ENCODE measurements at places on chromosomes 7 and 10.

- no peak for DNase-seq
Measured at GRCh38 chr7:156603629-156604028, 36.9 kb upstream of the RNF32 start.

DNA sequence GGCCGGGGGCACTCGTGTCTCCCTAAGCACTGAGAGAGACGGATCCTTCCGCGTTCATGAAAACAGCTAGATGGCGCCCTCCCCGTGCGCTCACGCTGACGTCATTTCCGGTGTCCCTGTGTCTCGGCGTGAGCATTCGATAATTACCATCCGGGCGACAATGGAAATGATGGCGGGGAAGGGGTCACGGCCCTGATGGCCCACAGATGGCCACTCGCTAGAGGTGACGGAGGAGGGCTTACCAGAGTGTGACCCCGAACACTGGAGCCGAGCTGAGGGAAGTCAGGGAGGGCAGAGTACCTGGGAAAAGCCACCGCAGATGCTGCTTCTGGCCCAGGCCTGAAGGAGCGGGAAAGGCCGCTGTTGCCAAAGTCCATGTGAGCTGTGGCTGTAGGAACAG is 222.9 kb downstream of the TCERG1L start:
- DNase-seq = no peak

DNA sequence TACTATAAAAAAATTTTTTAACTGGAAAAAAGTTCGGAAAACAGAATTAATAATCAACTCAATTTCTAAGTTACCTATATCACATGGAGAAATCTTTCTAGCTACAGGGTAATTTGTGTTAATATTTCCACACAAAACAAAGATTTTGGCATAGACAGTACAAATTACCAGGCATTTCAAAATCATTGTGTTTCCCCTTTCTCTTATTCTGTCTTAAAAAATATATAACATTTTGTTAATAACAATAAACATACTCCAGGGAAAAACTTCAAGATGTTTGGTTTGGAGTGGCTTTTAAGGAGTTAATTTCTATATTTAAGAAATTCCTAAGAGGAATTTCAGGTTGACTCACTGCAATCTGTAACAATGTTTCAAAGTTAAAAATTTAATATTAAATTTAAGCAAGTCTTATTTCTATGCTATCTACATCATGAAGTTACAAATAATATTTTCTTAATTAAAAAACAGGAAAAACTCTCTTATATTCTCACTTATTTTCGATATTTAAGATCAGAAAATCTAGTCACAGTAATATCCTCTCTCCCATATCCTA is 132.6 kb downstream of the NRBF2 start:
- DNase-seq = no peak

DNA sequence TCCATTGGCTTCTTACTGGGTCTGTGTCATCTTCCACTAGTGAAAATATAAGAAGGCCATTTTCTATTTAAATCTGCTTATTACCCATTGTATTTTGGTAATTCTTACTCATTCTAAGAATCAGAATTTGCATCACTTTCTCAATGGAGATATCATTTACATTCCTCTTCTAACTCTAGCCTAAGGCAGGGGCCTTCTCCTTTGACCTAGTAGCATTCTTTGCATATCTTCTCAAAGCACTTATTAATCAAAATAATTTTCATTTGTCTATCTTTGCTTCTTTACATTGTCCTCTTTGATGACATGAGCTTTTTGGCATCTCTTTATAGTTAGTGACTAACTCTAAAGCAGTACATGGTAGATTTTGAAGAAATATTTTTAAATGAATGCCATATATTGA is 400.9 kb upstream of the SEMA3D start:
- DNase-seq = no peak

- no peak for DNase-seq
Measured at GRCh38 chr7:20260223-20260622, 43.0 kb upstream of the MACC1 start.

GRCh38 chr7:111499027-111499426 is 63.3 kb downstream of the IMMP2L start:
- no peak for DNase-seq

DNA sequence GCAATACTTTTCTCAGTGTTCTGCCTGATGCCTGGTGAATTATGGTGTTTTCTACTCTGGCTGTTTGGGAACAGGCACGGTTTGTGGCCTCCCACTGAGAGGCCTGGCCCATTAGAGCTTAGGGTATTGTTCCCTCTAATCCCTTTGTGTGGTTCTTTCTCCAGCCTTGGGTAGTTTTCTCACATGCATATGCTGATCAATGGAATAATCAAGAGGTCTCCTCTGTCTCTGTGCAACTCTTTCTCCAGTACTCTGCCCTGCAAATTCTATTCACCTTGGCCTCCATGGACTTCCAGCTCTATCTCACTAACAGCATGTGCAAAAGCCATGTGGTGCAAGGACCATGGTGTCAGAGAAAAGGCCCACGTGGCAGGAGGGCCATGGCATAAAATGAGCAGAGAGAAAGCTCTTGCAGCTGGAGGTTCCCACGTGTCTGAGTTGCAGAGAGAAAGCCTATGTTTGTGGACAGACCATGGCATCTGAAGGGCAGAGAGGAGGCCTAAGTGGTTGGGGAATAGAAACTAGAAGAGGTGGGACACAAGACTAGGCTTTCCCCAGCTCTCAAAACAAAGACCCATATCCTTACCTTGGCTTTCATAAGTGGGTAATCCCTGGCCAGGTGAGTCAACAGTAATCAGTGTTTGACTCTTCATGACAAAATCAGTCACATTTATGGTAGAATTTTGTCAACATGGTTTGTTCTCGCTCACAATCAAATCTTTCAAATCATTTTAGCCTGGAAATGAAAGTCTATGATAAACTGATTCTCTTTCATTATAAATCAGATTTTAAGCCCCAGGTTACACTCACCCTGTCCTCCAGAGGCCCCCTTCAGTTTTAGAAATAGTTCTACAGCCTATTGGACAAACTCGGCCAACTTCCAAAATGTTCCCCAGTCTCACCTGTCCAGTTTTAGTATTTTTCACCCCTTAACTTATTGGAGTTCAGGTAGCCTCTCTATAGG is 17.3 kb downstream of the OPALIN start:
- DNase-seq = no peak

- DNase-seq = no peak
Measured at GRCh38 chr10:104480797-104481196, 127.2 kb downstream of the CFAP58 start.

DNA sequence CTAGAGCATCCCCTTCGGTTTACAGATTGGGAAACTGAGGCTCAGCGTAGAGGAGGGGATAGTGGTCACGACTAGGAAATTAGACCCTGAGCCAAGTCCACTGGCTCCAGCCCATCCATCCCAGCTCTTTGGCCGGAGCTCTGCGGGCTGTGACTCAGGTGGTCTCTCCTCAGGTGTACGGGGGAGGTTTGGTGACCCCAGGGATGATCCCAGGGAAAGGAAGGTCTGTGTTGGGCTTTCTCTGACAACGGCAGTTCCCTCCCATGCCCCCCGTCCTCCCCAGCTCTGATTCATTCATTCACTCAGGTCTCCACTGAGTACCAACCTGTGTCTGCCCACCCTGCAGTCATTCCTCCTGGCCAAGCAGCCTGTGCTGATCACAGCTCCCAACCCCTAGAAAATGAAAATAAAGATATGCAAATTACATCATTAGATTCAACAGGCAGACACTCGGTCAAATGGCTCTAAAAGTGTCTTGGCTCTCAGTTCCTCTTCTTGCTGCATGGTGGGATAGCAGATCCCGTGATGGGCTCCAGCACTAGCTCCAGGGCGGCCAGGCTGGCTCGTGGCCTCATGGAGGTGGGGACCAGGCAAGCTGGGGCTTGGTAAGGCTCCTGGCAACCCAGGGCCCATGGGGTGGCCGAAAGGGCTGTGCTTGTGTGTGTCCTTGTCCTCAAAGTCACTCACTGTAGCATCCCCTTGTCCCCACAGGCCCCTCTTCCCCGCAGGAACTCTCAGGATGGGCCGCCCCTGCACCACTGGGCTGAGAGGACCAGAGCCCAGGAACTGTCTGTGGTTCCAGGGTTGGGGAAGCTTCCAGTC is 37.8 kb downstream of the CLRN3 start:
- no peak for DNase-seq

- no peak for DNase-seq
Measured at GRCh38 chr7:137893143-137893742, 46.5 kb upstream of the DGKI start.

DNA sequence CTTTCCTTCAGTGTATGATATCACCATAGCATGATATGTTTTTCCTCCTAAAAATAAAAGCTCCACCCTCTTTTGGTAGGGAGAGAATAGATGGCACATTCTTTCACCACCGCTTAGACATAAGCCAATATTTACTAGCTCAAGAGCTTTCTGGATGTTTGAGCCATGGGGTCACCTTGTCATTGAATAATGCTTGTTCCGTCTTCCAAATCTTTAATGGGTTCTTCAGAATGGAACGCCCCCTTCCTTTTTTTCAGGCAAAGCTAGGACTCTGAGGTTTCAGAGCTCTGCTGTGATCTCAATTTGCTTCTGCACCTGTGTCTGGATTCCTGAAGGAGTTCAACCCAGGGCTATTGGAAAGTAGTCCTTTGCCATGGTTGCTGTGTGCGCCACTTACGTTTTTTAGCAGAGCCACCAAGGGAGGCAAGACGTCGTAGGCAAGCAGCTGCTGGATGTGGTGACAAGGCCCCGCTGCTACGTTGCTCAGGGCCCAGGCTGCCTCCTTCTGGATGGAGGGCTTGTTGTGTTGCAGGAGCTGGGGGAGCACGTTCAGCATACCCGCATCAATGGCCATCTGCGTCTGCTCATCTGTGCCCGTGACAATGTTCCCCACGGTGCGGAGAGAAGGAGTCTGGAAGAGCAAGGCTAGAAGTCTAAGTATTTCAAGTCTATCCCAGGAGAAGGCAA is 23.2 kb downstream of the KPNA7 start:
- DNase-seq = no peak

DNA sequence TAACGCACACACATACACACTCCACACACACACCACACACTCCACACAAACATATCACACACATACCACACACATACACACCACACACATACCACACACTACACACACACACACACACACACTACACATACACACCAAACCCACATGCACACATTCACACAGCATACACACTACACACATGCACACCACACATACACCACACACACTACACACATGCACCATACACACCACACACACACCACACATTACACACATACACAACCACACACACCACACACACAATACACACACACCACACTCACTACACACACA is 66.3 kb downstream of the MKI67 start:
- DNase-seq = no peak

DNA sequence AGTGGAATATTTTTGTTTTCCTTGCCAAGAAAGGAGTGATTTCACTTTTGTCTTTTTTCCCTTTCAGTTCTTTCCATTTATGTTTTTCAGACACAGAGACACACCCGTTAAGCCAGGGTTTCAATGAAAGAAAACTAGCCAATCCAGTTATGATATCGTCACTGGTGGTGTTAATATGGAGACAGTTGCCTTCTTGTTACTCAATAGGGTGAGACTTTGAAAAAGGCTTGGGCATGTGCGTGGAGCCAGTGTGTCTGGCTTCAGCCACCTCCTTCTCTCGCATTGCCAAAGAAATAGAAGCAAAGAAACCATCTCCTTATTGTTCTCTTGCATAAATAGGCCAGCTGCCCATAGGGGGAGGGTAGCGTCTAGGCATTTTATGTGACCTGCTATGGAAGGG is 84.1 kb upstream of the DLX6 start:
- DNase-seq = no peak

- DNase-seq = no peak
Measured at GRCh38 chr10:77111611-77112550, 525.7 kb downstream of the KCNMA1 start.

- no peak for DNase-seq
Measured at GRCh38 chr10:57664815-57665214, 602.9 kb downstream of the IPMK start.

GRCh38 chr7:44764665-44765578 is 16.3 kb downstream of the ZMIZ2 start:
- no peak for DNase-seq

- no peak for DNase-seq
Measured at GRCh38 chr10:71575451-71575850, 144.1 kb downstream of the C10orf105 start.

DNA sequence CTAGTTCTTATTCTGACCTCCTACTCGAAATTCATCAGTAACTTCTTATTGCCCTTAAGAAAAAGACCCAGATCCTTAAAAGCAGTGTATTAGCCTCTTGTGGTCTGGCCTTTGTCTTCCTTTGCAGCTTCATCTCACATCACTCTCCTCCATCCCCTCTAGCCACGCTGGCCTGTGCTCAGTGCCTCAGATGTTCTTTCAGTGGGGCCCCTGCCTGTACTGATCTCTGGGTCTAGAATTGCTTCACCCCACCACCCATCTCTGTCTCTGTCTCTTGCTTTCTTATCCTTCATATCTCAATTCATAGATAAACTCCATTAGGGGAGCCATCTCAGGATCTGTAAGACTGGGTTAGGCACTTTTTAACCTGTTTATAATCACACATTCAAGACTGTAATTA is 1178.5 kb upstream of the C7orf33 start:
- no peak for DNase-seq

- DNase-seq = no peak
Measured at GRCh38 chr10:31253237-31253636, 65.8 kb upstream of the ZEB1 start.

DNA sequence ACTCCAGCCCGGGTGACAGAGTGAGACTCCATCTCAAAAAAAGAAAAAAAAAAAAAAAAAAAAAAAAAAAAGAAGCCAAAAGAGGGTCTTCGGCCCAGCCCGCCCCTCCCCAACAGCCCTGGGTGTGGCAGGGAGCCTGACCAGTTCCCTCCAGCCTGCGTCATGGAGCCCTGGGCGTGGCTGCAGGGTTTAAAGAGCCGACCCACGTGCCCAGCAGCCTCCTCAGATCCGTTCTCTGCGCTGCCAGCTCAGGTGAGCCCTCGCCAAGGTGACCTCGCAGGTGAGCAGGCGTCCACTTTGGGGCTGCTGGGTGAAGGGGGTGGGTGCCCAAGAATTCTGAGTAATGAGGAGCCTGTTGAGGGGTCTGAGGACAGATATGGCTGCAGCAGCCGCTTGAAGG is at the start of gene FXYD4:
FXYD4 (plus strand) TSS at position 219 of the 400 bp plus-strand sequence. CDS start 2,111 bp downstream, outside the sequence.
- DNase-seq = no peak

- no peak for DNase-seq
Measured at GRCh38 chr10:67875340-67876238, 8.9 kb upstream of the SIRT1 start.

DNA sequence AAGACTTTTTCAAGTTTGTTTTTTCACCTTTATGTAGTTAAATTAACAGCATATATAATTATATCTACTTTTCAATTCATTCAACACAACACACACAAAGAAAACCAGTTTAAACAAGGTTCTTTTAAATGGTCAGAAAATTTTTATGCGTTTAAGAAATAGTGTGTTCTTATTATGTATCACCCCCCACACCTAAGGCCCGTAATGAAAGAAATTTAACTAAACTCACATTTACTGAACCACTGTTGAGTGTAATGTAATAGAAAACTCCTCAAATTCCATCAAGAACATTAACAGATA is 19.0 kb upstream of the ITGB8 start:
- DNase-seq = no peak

Measured in CD4-positive, alpha-beta T cell treated with Interleukin-17A for 4 hours (primary cell).